ENCODE measurements at places on chromosomes 5 and 9. TPM values are rescaled to one million over a fixed set of nuclear protein-coding genes. Genes with fewer than 3 reads are reported as not detected.

DNA sequence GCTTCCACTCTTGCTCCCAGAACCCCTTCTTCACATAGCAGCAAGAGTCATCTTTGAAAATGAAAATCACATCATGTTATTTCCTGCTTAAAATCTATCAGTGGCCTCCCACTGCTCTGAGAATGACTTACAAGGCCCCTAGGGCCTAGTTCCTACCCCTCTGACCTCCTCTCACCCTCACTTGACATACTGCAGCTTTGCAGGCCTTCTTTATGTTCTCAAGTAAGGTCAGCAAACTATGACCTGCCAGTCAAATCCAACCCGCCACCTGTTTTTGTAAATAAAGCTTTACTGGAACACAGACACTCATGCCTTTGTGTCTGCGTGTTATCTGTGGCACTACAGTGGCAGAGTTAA is 185.7 kb downstream of the NR3C1 start:
- DNase-seq = no peak

GRCh38 chr5:126801174-126801991 is 24.4 kb downstream of the LMNB1 start:
- no peak for DNase-seq

DNA sequence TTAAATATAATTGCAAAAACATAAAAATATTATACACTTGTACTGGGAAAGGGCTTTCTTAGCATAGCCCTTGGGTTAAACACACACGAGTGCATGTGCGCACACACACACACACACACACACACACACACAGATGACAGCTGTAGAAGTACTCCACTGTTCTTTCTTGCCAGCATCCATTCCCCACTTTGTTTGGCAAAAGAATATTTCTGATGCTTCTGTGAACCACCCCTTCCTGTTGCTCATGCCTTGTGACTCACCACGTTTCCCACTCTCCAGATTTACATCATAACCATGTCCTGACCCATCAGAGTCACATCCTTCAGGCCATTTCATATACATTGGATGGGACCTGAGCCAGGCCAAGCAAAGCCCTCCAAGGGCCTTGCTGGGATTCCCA is 280.1 kb downstream of the DNAH5 start:
- no peak for DNase-seq

DNA sequence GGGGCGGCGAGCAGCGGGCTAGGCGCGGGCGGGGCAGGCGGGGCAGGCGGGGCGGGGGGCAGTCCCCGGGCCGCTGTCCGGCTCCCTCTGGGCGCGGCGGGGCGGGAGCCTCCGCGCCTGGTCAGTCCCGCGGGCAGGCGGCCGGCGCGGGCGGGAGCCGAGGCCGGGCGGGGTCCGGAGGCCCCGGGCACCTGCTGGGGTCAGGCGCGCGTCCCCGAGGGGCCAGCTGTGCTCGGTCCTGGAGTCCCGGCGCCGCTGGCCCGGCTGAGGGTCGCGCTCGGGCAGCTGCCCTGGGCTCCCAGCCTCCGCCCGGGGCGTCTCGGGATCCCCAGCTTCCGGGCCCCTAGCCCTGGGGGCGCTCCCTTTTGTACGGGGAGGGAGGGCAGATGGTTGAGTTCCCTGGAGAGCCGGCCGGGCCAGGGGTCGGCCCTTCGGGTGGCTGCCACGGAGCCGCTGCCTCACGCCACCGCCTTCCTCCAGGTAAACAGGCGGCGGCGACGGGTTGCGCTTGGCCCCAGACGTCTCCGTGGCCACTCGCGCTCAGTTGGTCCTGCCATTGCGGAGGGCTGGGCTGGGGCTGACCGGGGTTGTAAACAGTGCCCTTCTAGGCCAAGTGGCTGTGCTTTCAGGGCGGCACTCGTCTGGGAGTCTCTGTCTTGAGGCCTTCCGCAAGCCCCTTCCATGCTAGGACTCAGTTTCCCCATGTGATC is 473 bp downstream of the ZBTB34 start:
- DNase-seq = no peak

DNA sequence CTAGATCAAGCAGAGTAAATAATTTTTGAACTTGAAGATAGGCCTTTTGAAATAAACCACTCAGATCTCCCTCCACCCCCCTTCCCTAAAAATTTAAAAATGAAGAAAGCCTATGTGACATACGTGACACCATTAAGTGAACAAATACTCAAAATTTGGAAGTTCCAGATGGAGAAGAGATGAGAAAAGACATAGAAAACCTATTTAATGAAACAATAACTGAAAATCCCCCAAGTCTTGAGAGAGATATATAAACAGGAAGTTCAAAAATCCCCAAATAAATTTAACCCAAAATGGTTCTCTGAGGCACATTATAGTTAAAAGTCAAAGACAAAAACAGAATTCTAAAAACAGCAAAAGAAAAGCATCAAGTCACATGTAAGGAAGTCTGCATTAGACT is 428.6 kb downstream of the PSAT1 start:
- DNase-seq = no peak

DNA sequence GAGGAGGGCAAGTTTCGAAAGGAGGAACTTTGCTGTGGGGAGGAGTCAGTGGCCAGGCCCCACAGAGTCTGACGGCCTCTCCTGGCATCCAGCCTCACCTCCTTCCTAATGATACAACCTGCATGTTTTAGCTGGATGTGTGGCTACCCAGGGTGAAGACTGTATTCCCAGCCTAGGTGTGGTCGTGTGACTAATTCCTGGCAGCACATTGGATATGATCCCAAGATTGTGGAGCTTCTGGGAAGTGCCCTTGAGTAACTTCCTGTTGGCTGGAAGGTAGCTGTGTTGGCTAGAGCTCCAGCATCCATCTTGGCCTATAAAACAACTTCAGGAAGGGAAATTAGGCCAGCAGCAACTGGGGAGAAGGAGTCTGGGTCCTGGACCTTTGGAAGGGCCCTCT is 19.0 kb upstream of the LPCAT1 start:
- no peak for DNase-seq

GRCh38 chr5:132136906-132137305 is 63.3 kb downstream of the CSF2 start:
- DNase-seq = no peak

- DNase-seq = no peak
Measured at GRCh38 chr9:77276799-77277198, 99.5 kb downstream of the VPS13A start.

Gene SOX30
- not detected for total RNA-seq

- no peak for DNase-seq
Measured at GRCh38 chr5:43320846-43321245, 7.6 kb upstream of the HMGCS1 start.

GRCh38 chr9:134962065-134962972 is 44.6 kb upstream of the FCN1 start:
- DNase-seq = peak; percentile 61

DNA sequence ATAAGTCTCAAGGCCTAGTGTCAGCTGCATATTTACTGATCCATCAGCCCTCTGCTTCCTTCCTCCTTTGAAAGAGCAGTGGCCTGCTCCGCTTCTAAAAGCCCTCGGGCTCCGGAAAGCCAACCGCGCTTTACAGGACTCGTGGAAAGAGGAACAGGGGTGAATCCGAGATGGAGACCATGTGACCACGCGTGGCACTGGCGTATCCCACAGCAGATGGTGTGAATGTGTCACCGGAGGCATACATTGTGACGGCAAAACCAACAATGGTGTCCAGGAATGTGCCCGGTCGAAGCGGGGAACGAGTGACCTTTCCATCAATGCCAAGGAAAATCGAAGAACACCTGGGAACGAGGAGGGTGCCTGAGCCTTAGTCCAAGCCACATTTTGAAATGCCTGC is 484.6 kb downstream of the SPATA31A7 start:
- peak; percentile 27 for DNase-seq

GRCh38 chr9:94178927-94179326 is 80.2 kb upstream of the ZNF169 start:
- DNase-seq = no peak

Gene PCDHB6
- 0.80 TPM for total RNA-seq

Gene MEIKIN
- total RNA-seq = not detected

DNA sequence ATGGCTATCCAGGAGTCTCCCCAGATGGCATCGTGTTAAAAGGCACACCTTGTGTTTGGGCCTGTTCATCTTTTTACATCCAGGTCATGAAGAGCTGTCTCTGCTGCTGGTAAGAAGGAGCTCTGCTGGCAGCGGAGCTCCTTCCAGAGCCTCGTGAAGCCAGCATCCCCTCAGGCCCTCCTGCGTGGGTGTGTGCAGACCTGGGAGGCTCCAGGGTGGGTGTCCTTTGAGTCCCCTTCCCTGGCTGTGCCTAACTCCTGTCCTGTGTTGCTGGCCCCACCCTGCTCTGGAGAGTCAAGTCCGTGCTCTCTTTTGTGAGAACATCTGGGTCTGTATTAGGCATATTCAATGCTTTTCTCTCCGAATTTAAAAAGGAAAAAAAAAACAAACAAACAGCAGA is 149.6 kb upstream of the IRX2 start:
- peak; percentile 34 for DNase-seq

GRCh38 chr5:106755066-106755465 is 915.7 kb downstream of the EFNA5 start:
- no peak for DNase-seq

Gene TRPM6
- total RNA-seq = 16.9 TPM

Gene SLCO4C1
- total RNA-seq = 11.0 TPM

Gene C9orf43
- total RNA-seq = 0.88 TPM

Gene PCDHA2
- 1.0 TPM for total RNA-seq

DNA sequence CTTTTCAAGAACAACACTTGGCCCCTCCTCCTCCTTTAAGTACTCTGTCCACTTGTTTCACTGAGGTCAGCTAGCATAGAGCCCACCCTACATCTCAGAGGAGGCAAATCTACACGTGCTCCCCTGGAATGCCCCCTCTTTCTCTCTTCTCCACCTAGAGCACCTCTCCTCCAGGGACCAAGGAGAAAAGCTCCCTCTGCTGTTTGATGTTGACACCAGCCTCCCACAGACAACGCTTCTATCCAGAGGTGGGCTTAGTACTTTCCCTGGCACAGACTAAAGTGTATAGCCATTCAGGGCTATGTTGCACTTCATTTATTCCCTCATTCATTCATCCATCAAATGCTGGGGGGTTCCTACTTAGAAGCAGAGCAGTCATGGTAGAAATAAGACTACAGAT is 68.2 kb upstream of the TAF1L start:
- DNase-seq = no peak

GRCh38 chr9:80030801-80031200 is 459.0 kb downstream of the TLE4 start:
- no peak for DNase-seq

DNA sequence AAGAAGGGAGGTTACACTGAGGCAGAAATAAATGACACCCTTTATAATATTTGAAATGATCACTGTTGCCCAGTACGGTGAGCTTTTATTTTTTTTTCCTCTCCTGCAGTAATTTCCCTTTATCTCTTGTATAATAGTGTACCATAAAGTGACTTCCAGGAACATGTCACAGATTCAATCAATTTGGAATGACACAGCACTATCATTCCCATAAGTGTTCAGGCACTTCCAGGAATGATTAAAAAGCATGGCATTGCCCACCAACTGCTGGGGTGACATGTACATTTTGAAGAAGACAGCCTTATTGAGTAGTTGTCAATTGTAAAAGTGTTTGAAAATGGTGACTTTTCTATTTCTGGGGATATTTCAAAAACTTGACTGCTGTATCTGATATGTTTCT is 1700.9 kb upstream of the NUDT12 start:
- DNase-seq = no peak

GRCh38 chr5:147578228-147579024 is 68.6 kb upstream of the DPYSL3 start:
- no peak for DNase-seq

- DNase-seq = no peak
Measured at GRCh38 chr9:12699529-12699928, 6.3 kb downstream of the TYRP1 start.

- no peak for DNase-seq
Measured at GRCh38 chr5:91562922-91563321, 179.8 kb upstream of the ARRDC3 start.

GRCh38 chr5:135832941-135833920 is 1.2 kb upstream of the SLC25A48 start:
- peak; percentile 58 for DNase-seq

DNA sequence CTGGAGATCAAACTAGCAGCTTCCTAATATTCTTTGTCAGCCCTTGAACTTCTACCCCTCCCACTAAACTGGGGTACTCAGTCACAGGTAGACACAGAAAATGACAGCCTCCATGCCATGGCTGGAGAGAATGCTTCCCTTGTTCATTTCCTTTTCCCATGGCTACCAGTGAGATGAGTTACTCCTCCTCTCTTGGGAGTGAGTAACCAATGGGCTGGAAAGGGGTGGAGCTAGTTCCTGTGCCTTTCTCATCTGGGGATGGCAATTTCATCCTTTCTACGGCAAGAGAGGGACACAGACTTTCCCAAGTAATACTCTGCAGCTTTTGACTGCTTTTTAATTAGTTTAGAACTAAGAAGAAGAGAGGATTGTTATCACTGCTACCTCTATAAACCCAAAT is 1045.6 kb upstream of the WWC1 start:
- no peak for DNase-seq

DNA sequence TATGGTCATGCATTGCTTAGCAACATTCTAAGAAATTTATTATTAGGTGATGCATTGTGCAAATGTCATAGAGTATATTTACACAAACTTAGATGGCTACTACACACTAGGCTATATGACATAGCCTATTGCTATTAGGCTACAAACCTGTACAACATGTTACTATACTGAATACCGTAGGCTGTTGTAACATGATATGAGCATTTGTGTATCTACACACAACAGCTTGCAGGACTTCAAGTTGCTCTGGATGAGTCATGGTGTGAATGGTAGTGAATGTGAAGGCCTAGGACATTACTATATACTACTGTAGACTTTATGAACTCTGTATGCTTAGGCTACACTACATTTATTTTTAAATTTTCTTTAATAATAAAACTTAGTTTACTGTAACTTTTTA is 107.2 kb upstream of the MAMDC2 start:
- DNase-seq = no peak

GRCh38 chr9:37302277-37302676 is 120.2 kb upstream of the GRHPR start:
- DNase-seq = no peak

DNA sequence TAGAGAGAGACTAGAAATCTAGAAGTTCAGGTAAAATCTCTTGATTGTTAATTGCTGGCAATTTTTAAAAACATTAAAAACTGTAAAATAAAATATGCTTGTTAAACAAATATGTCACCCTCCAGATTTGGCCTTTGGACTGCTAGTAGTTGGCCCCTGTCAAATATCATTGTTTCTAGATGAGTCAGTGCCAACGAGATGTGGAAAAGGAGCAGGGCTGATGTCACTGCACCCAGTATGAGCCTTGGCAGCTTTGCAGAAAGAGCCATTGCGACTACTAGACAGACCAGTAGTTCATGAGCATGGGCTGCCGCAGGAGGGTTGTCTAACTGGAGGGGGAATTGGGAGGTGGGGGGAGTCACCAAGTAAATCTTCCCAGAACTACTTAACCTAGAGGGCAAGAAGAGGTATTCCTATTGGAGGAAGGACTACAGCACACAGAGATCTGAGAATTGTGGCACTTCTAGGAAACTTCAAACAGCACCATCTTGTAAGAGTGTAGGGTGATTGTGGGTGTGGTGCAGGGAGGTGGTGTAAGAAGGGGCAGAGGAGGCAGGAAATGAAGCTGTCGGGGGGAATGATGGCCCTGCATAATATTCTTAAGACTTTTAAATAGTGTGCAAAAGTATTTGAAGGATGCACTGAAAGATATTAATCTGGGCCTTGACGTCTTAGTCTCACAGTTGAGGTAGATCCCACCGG is 7.1 kb upstream of the DOCK2 start:
- no peak for DNase-seq
